ENCODE measurements at places on chromosomes 3 and 15. TPM values are rescaled to one million over a fixed set of nuclear protein-coding genes. Genes with fewer than 3 reads are reported as not detected.
A peak's percentile ranks its signal among the peaks of the same experiment; 100 is the strongest.

GRCh38 chr3:154851644-154852043 lies 228.5 kb upstream of the MME start:
- no peak for DNase-seq

DNA sequence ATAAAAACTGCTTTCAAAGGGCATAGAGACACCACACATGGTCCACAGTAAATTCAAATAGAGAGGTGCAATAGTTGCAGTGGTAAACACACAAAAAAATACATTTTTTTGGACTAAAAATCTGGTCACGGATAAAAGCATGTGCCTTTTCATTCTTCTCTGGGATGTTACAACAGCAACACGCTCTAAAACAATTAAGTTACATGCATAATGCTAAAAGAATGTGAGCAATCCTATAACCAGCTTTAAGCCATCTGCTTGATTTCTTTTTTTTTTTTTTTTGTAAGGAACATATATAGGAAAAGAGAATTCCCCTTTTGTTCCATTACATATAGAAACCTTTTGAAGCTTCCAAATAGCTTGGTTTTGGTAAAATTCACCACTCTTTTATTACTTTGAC lies 20.0 kb downstream of the WNT5A start:
- no peak for DNase-seq

DNA sequence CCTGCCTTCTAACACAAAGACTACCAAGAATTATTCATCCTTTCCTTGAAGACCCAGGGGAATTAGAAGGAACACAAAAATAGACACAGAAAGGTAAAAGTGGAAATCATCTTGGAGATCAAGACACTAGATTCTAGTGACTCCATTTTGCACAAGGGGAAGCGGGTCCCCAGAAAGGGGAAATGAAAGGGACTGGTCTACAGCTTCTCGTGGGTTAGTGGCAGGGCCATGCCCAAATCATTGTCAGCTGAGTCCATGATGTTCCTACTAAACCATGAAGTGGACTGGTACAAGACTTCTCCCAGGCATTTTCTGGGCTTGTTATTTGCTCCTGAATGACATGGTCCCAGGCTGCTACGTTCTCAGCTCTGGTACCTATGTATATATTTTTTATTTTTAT lies 230.7 kb upstream of the TPRG1 start:
- DNase-seq: no peak

- no peak for DNase-seq
Observed at GRCh38 chr3:46293991-46294833, 52.0 kb downstream of the CCR3 start.

GRCh38 chr3:69250014-69250413 lies 127.6 kb upstream of the LMOD3 start:
- no peak for DNase-seq

DNA sequence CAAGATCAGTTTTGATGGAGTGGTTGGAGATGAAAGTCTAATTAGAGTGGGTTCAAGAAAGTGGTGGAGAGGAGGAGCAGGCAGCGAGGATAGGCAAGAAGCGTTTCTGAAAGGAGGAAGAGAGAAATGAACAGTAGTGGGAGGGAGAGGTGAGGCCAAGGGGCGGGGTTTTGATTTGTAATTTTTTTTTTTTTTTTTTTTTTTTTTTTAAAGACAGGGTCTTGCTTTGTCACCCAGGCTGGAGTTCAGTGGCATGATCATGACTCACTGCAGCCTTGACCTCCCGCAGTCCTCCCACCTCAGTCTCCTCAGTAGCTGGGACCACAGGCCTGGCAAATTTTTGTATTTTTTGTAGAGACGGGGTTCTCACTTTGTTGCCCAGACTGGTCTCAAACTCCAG lies 36.6 kb downstream of the MRAS start:
- DNase-seq: no peak

- no peak for DNase-seq
Observed at GRCh38 chr15:80639168-80639555, 55.9 kb upstream of the ABHD17C start.

GRCh38 chr3:188202358-188203138 lies 48.6 kb downstream of the LPP start:
- no peak for DNase-seq

DNA sequence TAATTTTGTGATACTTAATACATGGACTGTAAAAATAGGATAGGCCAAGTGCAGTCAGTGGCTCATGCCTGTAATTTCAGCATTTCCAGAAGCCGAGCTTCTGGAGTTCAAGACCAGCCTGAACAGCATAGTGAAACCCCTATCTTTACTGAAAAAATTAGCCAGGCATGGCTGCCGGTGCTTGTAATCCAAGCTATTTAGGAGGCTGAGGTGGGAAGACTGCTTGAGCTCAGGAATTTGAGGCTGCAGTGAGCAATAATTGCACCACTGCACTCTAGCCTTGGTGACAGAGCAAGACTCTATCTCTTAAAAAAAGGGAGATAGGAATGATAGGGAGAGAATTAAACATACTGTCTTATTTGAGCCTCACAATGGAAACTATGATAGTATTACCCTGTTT lies 51.0 kb downstream of the GMPS start:
- no peak for DNase-seq

The CD276 gene
- total RNA-seq: 26.9 TPM

GRCh38 chr3:23202203-23202920 lies 765 bp upstream of the UBE2E2 start:
- peak; percentile 61 for DNase-seq

- DNase-seq: no peak
Observed at GRCh38 chr15:41494190-41494921, 682 bp downstream of the ITPKA start.

- no peak for DNase-seq
Observed at GRCh38 chr3:106392915-106393314, 524.1 kb upstream of the CBLB start.

The GPR149 gene
- not detected for total RNA-seq

- no peak for DNase-seq
Observed at GRCh38 chr3:41600616-41601015, 361.3 kb downstream of the ULK4 start.
